ENCODE measurements at places on chromosomes 3 and 15.

DNA sequence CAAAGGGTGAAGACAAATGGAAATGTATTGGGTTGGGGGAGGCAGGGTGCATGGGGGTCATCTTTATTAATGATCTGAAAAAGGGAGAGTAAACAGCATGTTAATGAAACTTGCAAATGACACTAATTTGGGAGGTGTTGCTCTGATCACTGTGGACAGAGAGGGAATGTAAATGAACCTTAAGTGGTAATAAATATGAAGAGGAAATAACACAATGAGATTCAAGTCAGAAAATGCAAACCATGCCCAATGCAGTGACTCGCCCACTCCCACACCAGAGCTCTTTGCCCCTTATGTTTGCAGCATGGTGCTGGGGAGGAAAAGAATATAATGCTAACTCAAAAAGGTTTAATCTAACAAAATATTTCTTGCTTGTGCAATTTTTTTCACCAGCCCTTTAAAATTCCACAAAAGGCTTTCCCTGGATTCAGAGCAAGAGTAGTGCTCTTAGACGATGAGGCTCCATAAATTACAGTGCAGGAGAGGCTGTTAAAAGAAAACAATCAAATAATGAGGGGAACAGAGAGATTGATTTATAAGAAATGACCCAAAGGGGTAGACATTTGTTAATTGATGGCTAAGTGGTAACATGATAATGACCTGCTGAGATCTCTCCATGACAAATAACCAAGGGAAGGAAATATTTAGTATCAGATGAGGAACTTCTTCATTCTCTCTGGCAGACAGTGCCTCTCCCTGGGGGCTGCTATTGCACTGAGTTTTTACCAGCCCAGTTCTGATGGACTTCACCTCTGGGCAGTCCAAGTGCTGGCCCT lies 210.0 kb upstream of the PPP2R3A start:
- DNase-seq: no peak

DNA sequence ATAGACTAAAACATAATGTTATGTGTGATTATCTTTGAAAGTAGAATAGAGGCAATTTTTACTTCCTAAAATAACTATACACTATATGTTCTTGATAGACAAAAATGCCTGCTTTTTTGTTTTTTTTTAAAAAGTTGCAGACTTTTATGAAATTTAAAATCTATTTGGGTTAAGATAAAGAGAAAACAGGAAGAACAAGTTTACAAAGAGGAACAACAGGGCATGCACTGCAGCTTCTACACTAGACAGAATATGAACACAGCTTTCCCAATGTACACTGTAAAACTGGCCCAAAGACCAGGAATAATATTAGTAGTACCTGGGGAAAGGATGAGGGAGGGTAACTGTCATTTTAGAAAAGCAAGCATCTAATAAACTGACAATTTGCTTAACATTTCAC lies 53.7 kb downstream of the NR1I2 start:
- no peak for DNase-seq

GRCh38 chr3:43770426-43771103 lies 79.8 kb downstream of the ABHD5 start:
- no peak for DNase-seq

DNA sequence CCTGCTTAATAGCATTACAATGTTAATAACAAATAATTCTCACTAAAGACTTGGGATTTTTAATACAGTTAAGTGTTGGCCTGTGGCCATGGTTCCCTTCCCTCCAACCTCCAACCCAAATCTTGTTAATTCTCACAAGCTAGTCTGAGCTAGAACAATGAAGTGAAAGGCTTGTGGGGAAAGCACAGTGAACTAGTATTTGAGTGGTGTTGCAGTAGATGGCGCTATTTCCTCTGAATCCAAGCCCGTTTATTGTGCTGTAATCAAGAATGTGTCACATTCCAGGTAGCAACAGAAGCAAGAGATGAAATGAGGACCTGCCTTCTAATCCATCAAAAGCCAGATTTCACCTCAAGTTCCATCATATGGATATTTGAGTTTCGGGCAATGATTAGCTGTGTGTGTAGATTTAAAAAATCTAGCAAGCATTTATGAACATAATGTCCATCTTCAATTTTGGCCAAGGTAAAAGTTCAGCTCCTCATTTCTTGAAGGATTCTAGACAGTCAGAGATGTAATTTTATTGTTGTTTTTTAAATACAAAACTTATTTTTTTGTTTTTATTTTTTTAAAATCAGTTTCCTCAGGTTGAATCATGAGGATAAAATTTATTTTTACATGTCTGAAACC lies 160.7 kb downstream of the SQOR start:
- no peak for DNase-seq

- no peak for DNase-seq
Observed at GRCh38 chr3:113551820-113552219, 19.5 kb downstream of the SIDT1 start.

DNA sequence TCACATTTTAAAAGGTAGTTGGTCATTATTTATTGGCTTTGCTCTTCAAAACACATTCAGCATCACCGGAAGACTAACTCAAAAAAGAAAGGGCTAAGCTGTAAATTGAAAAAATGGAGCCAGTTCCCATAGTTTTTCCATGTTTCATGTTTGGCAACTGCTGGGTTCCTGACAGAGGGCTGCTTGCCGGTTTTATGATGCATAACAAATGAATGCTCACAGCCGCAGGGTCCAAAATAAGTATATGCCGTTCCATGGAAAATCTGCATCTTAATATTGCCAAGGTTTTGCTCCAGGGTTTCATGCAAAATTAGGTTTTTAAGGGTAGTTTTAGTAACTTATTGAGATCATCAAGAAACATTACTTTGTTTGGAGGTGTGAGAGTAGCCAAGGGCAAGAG lies 15.8 kb downstream of the SLC12A1 start:
- no peak for DNase-seq

DNA sequence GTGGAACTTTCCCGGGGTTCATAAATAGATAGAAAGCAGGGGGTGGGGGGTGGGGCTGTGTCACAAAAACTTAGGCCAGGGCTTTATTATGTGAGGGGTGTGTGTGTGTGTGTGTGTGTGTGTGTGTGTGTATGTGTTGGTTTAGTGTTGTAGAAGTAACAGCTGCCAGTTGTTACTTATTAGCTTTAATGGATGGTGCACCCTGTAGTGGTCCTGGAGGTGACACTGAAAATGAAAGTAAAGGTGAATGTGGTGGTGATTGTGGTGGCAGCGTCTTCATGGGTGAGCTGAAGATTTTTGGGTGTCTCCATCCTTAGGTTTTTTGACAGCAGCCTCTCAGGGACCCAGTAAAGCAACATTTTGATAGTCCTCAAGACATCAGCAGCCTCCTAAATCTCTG lies 449.9 kb downstream of the PDCD6IP start:
- DNase-seq: no peak

GRCh38 chr15:101480613-101481380 lies 8.7 kb downstream of the PCSK6 start:
- DNase-seq: no peak

GRCh38 chr3:120457827-120458226 lies 7.0 kb upstream of the FSTL1 start:
- no peak for DNase-seq

DNA sequence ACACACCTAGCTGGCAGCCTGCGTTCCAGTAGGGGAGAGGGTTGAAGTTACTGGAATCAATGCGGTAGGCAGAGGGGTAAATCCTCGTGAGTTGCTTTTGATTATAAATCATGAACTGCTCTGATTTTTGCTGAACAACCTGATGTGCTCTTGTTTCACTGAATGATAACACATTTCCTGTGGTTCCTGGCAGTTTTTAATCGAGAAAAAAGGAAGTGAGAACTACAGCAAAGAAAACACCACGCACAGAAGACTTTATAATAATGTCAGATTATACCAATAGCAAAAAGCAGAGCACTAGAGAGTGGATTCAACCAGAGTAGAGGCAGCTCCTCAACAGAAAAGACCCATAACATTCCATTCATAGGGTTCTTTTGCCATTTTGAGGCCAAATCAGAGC lies 200.8 kb upstream of the STRIT1 start:
- no peak for DNase-seq

DNA sequence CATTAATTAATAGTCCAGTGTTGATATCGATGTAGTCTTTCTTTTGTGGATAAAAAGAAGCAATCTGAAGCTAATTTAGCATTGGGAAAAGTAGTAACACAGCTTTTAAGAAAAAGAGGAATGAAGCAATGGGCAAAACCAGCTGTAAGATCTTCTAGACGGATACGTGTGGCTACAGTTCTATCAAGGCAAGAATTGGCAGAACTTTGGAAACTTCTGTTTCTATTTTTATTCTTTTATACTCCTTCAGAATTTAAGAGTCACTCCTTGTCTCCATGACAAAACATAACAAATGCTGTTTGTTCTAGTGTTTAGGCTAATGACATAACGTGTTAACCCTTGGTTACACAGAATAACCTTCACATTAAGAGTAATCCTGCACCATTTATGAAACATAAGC lies 289.2 kb downstream of the ROBO2 start:
- DNase-seq: no peak

DNA sequence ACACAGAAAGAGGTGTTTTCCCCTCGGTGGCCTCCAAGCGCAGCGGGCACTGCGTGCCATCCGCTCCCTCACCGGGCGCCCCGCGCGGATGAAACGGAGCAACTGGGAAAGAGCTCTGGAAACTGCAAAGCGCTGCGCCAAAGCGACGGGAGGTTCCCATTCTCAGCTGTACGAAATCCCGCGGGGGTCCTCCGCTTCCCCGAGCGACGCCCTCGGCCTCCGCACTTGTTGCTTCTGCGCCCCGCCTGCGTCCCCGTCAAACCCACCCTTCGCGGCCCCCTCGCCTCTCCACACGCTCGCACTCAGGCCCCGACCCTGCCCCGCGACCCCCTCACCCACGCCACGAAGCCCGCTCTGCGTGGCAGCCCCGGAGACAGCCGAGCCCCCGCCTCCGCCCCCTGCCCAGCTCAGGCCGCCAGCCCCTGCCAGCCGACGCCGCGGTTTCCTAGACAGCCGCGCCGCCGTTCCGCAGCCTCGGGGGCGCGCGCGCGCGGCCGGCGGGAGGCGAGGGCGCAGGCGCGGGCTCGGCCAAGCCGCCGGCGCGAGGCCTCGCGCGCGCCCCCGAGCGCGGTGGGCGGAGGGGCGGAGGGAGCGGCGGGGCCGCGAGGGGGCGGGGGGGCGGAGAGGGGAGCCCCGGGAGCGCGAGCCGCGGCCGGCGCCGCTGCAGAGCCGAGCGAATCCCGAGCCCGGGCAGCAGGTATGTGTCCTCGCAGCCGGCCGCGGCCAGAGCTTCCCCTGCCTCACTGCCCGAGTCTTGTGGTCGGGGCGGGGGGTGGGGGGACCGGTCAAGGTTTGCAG lies at the start of gene TMEM266:
TMEM266 (plus strand) TSS at position 666 of the 798 bp plus-strand sequence. CDS start 74,279 bp downstream, outside the sequence.
- peak; percentile 73 for DNase-seq

Measured in glutamatergic neuron (in vitro differentiated cells).